ENCODE measurements at places on chromosomes 4 and X.

- no peak for DNase-seq
Observed at GRCh38 chrX:623599-624315, 6.8 kb upstream of the SHOX start.

GRCh38 chrX:21487832-21488231 lies 113.6 kb downstream of the CNKSR2 start:
- DNase-seq: no peak

DNA sequence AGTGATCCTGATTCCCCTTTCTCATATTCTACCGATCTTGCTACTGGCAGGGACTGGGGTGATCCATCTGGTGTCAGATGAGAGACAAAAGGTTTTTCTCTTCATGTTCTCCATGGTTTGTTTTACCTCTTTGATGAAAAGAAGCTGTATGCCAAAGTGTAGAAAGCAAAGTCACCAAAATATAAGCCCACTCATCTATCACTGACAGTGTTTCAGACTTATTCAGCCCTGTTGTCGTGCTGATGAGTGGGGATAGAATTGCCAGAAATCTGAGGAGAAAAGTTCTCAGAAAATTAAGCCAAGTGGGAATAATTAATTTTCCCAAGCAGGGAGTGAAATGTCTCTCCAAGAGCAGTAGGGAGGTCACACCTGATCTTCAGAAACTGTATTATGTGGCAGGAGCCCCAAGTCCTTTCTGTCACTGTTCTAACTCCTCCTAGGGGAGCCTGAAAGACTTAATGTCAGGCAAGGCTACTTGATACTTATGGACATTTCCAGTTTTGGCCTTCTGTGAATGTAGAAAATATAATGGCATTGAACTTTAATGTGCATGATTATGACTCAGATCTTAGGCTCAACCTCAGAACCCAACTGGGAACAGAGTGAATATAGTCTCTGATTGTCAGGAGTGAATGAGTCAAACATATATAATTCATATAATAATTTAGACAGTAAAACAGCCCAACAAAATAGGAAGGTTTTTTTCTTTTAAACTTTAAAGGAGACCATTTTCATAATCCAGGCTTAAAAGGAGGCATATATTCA lies 298.1 kb downstream of the ANKRD50 start:
- no peak for DNase-seq

DNA sequence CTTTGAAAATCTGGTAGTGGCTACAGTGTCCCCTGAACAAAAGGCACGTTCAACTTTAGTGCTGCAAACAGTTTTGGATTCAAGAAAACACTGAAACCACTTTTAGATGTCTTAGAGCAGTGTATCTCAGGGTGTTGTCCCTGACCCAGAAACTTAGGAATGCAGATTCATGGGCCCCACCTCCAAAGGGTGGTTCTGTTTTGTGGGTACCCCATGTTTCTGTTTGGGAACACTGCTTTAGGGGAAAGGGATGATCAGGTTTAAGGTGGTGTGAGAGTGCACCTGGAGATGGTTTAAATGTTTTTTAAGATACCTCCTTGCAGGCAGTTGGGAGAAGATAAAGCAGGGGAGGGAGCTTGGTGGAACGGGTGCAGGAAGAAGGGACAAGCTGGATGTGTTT lies 55.6 kb downstream of the JADE1 start:
- no peak for DNase-seq

All from erythroblast (primary cell).